CD4-positive, alpha-beta T cell treated with Interleukin-10 for 1 hour (primary cell): ENCODE measurements at places on chromosomes 2 and 18.

GRCh38 chr2:10794876-10795275 lies 17.7 kb downstream of the PDIA6 start:
- DNase-seq = no peak

GRCh38 chr18:22827216-22827615 lies 105.9 kb upstream of the RBBP8 start:
- DNase-seq = no peak

DNA sequence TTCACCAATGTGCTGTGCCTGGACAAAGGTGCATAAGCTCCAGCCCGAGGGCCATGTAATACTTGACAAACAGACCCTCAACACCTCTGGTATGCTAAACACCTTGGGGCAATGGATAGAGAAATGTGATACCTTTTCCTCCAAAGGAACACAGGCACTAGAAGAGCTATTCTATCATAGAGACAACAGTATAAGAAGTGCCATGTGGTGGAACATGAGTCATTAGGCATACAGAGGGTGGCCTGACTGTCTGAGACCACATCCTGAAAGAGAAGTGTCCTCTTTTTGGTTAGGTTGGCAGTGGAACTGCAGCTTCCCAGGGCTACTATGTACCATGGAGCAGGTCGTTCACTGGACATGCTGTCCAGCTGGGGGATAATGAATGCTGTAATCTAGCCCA lies 153.9 kb downstream of the INSIG2 start:
- no peak for DNase-seq

DNA sequence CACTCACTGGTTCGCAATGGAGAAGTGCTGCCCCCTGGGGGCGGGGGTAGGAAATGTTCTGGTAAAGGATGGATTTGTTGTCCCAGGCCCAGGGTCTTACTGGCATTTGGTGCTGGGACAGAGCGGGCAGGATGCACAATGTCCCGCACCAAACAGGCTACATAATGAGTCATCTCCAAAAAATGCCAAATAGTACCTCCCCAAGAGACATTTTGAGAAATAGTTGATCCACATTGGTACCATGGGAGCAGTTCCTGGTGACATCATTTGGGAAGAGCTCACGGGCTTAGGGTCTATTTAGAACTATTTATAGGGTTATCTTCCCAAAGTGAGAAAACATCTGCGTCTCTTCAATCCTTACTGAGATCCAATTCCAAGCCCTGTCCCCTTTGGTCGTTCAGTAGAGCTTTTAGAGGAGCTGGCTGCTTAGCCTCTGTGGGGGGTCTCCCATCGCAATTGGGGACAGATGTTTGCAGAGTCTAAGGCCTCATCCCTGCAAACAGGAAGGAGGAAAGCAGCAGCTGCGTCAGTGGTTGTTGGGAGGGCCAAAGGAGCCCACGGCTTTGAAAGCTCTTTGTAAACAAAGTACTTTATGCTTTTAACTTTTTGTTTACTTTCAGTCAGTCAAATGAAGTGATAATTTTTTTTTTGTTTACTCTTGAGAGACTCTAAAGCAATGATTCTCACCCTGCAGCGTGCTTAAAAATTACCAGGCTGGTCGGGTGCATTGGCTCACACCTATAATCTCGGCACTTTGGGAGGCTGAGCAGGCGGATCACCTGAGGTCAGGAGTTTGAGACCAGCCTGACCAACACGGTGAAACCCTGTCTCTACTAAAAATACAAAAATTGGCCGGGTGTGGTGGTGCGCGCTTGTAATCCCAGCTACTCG lies 49.3 kb downstream of the GREB1 start:
- DNase-seq = peak; percentile 50

DNA sequence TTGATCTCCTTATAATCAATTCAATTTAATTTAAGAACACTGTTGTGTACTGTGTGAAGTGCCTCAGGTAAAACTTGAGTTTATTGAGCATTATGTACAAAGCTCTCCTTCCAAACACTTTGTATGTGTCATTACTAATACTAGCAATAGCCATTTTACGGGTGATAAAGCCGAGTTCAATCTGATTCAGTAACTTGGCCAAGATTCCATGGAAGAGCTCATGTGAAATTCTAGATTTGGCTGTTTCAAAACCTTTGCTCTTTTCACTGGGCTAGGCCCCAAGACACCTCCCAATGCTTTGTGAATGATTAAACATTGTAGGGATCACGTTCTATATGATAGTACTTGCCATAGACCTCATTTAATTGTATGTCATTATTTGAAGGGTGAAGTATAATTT lies 8.9 kb upstream of the NFE2L2 start:
- no peak for DNase-seq

- no peak for DNase-seq
These were observed 451.0 kb upstream of the SALL3 start for GRCh38 chr18:78528411-78529258.

- no peak for DNase-seq
These were observed 83.8 kb upstream of the CCDC85A start for GRCh38 chr2:56099963-56100362.

DNA sequence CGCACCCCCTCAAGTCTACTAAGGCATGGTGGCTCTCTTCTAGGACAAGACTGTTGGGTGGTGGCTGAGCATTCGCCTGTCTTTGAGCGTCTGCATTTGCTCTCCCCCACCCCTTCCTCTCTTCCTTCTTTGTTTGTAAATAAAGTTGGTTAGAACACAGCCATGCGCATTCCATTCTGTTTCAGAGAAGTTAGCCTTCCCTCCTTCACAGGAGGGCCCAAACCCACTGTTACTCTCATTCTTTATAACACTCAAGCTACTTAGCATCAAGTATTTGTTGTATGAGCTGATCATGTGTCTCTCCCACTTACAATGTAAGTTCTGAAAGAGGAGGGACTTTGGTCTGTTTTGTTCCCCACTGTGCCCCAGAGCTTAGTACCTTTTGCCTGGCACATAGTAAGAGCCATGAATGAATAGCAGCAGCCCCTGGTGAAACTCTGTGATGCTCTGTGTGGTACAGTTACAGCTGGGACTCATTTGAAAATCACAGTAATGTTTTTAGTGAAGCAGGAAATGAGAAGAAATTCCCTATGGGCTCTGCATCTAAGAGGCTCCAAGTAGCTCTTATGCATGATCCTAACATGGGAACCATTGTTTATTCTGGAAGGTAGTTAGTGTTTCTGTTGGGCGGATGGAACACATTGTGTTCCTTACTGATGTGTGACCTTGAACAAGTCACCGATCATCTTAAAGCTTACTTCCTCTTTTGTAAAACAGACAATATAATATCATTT lies 7.7 kb downstream of the MGAT5 start:
- DNase-seq = no peak

GRCh38 chr2:220394433-220394832 lies 767.0 kb downstream of the SLC4A3 start:
- no peak for DNase-seq

DNA sequence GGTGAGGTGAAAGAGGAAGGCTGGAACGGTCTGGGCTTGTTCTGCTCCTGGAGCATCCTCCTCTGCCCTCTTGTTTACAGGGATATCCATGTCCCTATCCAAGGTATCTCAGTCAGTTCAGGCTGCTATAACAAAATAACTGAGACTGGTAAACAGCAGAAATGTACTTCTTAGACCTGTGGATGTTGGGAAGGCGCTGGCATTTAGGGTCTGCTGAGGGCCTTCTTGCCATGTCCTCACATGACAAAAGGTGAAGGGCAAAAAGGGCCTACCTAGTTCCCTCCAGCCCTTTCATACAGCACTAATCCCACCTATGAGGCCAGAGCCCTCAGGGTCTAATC lies 65.6 kb downstream of the INPP4A start:
- DNase-seq = no peak

DNA sequence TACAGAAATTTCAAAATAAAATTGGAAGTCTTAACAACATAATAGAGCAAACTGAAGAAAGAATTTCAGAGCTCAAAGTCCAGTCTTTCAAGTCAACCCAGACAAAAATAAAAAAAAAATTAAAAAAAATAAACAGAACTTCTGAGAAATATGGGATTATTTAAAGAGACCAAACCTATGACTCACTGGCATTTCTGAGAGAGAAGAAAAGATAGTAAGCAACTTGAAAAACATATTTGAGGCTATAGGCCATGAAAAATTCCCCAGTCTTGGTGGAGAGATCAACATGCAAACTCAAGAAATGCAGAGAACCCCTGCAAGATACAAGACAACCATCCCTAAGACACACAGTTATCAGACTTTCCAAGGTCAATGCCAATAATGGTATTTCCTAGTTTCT lies 167.4 kb downstream of the RNF144A start:
- DNase-seq = no peak

DNA sequence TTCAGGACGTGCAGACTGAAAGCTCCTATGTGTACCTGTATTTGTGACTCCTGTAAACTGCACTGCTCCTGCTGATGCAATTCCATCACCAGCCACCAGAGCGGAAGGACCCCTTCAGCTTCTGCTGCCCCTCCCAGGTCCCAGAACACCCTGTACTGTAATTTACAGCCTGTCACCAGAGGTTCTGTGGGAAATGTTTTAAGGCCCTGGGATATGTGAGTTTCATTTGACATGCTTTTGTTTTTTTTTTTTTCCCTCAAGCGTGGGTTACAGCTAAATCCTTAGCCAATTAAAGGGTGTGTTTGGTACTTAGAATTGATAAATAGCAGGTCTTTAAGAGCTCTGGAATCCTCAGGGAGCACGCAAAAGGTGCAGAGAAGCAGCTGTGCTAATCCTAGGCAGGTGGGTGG lies 79.4 kb downstream of the KCTD1 start:
- DNase-seq = no peak

GRCh38 chr18:22935431-22935830 lies 2.3 kb downstream of the RBBP8 start:
- peak; percentile 10 for DNase-seq

- DNase-seq = no peak
These were observed 118.1 kb downstream of the KLHL29 start for GRCh38 chr2:23503097-23503496.

- no peak for DNase-seq
These were observed 46.0 kb downstream of the PARD3B start for GRCh38 chr2:204591225-204591624.

DNA sequence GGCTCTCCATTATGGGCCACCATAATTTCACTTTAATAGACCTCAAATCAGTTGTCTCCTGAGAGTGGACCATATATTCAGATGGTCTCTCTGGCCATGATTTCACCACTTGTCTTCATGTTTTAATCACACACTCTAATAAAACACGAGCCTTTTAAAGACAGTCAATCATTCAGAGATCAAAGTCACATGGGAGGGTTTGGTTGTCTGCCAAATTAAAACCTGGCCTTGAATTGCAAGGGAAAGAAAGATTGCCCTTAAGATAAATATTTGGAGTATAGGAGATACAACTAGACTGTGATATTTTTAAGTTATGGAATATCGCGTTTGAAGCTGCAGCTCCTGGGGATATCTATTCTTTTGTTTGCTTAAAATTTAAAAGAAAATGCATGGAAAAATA lies 377.8 kb upstream of the DDX18 start:
- no peak for DNase-seq

DNA sequence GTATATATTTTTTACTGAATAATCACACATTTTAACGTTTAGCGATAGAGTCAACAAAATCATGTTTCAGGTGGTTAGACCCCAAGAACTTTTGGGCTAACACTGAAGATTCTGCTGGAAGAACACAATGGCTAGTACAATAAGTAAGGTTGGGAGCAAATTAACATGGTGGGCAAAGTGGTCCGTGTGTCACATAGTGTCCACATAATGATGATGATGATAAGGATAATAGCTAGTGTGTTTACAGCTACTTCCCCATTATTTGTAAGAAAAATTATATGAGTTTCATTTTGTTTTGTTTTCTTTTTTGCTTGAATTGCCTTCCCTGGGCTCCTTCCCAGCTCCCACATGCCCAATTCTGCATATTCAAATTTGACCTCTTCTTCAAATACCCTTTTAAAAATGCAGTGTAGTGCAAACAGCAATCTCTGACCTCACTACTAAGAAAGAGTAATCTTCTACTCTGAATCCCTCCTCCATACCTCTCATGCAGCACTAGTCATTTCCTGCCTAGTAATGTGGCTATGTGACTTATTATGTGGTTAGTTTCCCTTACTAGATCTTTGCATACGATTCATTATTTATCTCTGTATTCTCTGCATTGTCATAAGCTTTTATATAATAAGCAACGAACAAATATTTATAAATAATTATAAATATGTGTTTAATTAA lies 16.9 kb upstream of the VPS54 start:
- peak; percentile 67 for DNase-seq
